ENCODE measurements at places on chromosomes 7 and 10.

GRCh38 chr7:94047956-94048355, 43.8 kb upstream of the BET1 start:
- no peak for DNase-seq

- no peak for DNase-seq
Observed at GRCh38 chr10:47012214-47012613, 101.0 kb downstream of the PTPN20 start.

DNA sequence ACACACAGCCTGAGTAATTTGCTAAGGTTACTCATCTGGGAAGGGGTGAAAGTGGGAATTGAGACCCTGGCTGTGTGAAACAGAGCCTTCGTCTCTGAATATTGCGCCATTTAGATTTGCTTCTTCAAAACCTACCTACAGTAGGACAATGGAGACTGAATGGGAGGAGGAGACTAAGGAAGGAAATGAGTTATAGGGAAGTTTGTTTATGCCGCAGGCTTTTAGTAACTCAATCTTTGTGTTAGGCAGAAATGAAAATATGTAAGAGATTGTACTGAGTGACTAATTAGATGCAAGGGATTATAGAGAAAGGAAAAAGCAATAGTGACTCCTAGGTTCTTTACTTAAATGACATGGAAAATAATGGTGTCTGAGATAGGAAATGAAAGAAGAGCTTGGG, 80.2 kb downstream of the KCND2 start:
- DNase-seq = no peak

- no peak for DNase-seq
Observed at GRCh38 chr10:103985726-103986125, 18.8 kb downstream of the SLK start.

- DNase-seq = no peak
Observed at GRCh38 chr7:12091231-12091630, 119.9 kb upstream of the TMEM106B start.

- DNase-seq = peak; percentile 66
Observed at GRCh38 chr7:138864667-138865066, 66.7 kb upstream of the ATP6V0A4 start.

DNA sequence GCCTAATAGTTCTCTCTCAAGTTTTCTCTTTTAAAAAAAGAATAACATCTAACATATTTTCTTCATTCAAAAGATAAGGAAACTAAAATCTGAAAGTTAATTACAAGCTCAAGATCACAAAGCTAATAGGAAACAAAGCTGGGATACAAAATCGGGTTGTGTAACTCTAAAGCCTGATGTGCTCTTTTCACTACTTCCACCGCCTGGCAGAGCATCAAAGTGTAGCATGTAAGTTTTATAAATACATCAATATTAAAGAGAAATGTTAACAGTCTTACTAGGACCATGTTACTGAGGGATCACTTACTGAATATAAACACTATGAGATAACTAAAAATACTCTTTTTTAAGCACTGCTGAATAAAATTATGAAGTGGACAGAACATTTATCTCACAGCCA, 97.2 kb downstream of the KMT2C start:
- DNase-seq = no peak

- no peak for DNase-seq
Observed at GRCh38 chr7:127831318-127832219, 179.6 kb downstream of the SND1 start.

- DNase-seq = no peak
Observed at GRCh38 chr10:3668966-3669330, 116.1 kb downstream of the KLF6 start.

All from GM04504 (cell line).